ENCODE measurements at places on chromosomes 11 and 22.
A peak's percentile ranks its signal among the peaks of the same experiment; 100 is the strongest.

DNA sequence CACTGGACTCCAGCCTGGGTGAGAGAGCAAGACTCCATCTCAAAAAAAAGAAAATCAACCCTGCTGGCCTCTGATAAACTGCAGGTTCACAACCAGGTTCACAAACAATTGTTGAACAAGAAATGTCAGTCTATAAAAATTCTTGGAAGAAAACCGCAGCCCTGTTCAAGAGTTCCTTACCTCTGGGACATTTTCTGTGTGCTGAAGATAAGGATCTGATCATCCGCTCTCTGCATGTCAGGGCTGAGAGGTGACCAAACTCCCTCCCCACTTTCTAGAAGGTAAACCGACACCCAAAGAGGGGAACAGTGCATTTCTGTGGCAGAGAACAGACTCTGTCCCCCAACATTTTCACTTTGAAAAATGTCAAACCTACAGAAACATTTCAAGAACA, 4.2 kb upstream of the UPK3A start:
- no peak for DNase-seq

DNA sequence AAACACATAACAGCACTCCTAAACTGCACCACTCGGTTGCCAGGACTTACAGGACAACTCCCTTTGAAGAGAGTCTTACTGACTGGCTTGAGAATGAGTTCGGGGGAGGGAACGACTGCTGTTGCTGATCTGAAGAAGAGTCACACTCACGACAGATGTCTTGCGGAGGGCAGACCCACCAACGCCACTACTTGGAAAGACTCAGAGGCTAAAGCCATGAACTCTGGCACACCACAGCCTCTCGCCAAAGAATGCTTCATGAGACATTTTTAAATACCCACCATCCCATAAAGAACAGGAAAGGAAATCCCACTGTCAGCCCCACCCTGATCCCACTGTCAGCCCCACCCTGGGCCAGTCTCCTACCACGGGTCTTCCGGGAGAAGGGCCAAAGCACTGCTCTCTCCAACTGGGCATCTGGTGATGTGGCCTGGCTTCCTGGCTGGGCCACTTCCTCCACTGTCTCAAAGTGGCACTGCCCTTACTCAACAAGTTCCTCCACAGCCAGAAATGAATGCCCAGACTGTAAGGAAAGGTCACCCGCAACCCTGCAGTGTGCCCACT, 73.6 kb downstream of the MICAL3 start:
- DNase-seq: peak; percentile 78

DNA sequence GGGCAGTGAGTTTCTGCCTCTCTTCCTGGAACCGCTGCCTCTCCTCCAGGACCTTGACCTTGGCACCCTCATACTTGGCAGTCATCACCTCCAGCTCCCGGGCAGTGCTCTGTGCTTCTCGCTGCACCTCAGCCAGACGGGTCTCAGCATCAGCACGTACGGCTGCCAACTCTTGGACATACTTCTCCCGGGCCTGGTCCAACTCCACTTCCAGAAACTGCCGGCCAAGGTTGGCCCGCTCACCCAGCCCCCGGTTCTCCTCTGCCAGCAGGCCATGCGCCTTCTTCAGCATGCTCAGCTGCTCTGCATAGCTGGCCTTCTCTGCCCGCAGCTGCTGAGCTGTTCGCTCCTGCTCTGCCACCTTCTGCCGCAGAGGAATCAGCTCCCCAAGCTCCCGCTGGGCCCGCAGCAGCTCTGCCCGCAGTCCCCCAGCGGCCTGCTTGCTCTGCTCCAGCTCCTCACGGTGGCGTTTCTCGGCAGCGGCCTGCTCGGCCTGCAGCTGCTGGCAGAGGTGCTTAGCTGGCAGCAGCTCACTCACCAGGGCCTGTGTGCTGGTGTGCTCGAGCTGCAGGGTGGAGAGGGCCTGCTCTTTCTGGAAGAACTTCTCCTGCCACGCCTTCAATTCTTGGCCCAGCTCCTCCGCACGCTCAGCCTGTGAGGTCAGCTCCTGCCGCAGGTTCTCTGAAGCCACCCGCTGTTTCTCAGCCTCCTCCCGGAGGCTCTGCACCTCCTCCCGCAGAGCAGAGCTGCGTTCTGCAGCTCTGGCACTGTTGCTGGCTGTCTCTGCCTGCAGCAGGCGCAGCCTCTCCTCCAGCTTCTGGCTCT, 14.4 kb downstream of the IL18BP start:
- peak; percentile 91 for DNase-seq

- no peak for DNase-seq
These were observed 4.2 kb upstream of the SCARF2 start for GRCh38 chr22:20441631-20442484.

DNA sequence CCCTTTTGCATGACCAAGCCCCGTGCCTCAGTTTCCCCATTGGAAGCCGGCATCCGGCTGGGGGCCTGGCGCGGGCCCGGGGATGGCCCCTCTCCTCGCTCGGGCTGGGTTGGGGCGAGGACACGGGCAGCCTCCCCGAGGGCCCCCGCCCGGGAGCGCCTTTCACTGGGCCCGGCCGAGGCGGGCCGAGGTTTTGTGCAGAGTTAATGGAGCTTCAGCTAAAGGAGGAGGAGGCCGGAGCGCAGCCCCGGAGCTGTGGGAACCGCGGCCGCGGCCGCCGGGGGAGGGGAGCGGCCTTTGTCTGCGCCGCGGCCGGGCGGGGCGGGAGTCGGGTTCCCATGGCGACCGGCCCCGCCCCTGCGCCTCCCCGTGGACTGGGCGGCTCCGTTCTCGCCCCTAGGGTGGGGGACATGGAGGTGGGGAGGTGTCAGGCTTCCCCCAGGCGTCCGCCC, 1.4 kb upstream of the MAPK11 start:
- peak; percentile 89 for DNase-seq

DNA sequence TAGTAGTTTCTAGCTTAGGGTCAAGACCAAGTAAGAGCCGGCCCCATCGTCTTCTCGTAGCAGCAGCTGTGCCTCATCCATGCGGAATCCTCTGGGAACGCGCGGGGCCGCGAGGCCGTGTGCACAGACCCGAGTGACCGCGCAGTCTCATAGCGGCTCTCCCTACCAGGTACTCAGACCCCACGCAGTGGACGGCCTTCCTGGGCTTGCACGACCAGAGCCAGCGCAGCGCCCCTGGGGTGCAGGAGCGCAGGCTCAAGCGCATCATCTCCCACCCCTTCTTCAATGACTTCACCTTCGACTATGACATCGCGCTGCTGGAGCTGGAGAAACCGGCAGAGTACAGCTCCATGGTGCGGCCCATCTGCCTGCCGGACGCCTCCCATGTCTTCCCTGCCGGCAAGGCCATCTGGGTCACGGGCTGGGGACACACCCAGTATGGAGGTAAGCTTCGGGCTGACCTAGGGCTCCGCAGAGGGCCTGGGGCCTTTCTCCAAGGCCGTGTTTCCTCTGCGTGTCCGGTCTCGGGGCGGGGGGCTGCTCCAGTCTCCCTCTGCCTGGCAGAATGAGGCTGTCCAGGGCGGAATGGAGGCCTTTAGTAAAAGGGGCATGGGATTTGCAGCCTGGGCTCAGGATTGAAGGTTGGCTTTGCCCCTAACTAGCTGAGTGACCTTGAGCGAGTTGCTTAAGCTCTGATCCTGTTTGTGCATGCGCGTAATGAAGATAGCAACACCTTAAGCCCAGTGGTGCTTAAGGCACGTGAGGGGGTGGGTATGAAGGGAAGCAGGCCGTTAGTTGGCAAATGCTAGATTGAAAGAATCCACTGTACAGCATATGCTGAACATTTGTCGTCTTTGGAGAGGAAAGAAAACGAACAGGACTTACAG, 48.9 kb downstream of the ST14 start:
- peak; percentile 6 for DNase-seq

DNA sequence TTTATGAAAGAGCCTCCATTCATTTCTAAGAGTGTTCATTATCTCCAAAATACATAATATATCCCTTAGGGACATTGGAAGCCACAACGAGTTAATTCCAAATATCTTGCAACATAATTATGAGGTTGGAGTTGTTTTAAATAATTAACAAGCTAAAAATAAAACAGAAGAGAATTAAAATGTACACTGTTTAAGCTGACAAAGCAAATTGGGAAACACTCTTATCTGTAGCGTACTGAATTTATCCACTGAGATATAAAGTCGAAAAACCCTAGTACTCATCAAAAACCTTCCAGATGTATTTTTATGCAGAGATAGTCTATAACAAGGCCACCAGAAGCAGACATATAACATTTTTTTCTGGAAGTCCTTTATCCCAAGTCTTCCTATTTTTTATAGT, 6.3 kb upstream of the OR5B2 start:
- no peak for DNase-seq

DNA sequence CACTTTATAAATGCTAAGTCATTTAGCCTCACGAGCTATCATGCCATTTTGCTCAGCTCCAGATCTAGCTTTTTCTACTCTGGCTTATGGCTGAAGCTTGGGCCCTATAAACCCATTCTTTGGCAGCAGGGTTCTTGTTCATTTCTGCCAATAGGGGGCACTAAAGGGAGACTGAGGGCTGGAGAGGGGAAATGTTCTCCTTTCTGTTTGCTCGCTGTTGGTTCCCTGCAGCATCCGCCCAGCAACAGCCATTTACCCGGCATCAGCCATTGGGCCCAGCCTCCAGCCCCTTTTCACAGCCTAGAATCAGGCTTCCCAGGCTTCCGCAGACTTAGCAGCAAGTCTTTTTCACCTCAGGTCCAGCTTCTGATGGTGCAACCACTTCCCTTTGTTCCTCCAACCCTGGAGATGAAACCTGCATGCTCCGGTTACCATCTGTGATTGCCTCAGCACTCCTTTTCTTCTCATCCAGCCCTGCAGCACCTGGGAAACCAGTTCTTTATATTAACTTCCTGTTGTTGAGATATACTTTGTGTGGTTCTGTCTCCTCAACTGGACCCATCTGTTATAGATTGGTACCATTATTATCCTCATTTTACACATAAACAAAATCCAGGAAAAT, 4.2 kb upstream of the ME3 start:
- no peak for DNase-seq
